Nucleus accumbens (tissue), 56 donors: ENCODE measurements at places on chromosomes 1 and 21.
A peak's percentile ranks its signal among the peaks of the same experiment; 100 is the strongest.

DNA sequence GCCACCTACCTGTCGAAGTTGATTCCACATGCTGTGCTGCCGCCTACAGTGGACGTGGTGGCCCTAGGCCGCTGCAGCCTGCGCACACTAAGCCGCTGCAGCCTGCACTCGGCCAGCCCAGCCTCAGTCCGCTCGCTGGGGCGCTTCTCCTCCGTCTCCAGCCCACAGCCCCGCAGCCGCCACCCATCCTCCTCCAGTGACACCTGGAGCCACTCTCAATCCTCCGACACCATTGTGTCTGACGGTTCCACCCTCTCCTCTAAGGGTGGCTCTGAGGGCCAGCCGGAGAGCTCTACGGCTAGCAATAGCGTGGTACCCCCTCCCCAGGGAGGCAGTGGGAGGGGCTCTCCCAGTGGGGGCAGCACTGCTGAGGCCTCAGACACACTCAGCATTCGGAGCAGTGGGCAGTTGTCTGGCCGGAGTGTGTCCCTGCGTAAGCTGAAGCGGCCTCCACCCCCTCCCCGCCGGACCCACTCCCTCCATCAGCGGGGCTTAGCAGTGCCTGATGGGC, 46.9 kb downstream of the YARS1 start:
- DNase-seq = no peak

GRCh38 chr1:172398193-172398592, 22.3 kb upstream of the C1orf105 start:
- no peak for DNase-seq

DNA sequence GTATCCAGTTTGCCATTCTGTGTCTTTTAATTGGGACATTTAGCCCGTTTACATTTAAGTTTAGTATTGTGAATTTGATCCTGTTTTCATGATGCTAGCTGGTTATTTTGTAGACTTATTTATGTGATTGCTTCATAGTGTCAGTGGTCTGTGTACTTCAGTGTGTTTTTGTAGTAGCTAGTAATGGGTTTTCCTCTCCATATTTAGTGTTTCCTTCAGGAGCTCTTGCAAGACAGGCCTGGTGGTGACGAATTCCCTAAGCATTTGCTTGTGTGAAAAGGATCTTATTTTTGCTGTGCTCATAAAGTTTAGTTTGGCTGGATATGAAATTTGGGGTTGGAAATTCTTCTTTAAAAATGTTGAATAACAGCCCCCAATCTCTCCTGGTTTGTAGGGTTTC, 69.2 kb upstream of the PDC start:
- no peak for DNase-seq

DNA sequence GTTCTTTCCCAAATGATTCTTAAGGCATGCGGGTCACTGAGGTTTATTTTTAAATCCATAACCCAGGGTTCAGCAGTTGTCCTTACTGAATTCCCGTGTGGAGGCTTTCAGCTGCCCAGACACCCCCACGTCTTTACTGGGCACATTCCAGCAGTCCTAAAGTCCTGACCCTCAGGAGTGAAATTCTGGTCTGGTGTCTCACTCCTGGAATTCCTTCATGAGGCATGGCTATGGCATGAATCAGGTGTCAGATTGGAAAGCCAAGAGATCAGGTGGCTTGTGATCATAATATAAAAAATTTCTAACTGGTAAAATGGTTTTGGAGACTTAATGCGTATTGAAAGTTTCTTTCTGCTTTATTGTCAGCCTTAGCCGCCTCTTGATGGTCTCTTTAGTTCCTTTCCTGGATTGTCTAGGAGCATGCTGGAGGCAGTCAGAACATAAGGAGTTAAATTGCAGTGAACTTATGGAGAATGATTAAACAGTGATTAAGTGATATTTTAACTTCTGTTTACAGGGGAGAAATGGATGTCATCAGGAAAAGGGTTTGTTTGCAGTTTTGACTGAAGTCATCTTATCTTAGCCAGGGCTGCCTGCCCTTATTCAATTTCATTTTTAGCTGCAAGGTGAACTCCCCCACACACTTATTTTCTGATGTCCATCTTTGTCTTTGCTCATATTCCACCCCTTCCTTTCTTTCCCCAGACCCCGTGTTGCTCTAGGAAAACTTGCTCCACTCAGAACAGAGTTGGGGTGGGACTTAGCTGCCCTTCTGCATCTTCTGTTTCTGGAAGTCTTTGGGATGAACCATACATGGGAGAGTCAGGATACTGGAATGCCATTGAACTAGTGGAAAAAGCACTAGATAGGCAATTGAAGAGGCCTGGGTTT, 25.7 kb upstream of the MACF1 start:
- no peak for DNase-seq

DNA sequence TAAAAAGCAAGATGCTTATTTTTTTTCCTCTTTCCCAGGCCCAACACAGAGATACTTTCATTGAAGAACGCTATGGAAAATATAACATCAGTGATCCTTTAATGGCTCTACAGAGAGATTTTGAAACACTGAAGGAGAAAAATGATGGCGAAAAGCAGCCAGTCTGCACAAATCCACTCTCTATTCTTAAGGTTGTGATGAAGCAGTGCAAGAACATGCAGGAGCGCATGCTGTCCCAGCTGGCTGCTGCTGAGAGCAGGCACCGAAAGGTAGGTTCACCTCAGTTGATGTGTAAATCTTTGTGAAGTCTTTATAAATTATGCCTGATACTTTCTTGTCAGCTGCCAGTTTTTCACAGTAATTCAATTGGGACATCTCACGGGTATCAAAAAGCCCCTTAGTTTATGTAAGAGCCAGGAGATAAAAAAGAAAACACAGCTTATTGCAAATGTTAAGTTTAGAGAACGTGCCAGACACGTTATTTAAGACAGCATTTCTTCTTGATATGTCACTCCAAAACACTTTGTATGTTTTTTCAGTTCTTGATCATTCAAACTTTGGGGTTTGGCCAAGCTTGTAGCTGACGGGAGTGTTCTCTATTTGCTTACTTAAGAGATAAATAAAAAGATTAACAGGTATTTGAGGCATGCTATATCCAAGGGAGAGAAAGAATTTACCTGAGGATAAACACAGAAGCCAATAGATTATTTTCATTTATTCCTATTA, 53.1 kb downstream of the CTTNBP2NL start:
- DNase-seq = no peak

DNA sequence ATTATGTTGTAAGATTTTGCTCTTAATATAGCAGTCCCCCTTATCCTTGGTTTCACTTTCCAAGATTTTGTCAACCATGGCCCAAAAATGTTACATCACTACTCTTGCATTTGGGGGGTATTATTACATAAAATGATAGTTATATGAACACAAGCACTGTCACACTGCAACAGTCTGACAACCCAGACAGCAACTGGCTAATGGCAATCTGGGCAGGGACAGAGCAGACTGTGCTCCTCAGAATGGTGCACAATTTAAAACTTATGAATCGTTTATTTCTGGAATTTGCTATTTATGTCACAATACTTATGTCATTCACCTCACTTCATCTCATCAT, 2.1 kb upstream of the IVNS1ABP start:
- DNase-seq = no peak

GRCh38 chr1:229699613-229700267, 73.7 kb downstream of the URB2 start:
- no peak for DNase-seq

GRCh38 chr1:160129046-160129445, 13.5 kb downstream of the ATP1A2 start:
- DNase-seq = no peak

- no peak for DNase-seq
These were observed 96.6 kb upstream of the RUNX1 start for GRCh38 chr21:35145626-35146233.

DNA sequence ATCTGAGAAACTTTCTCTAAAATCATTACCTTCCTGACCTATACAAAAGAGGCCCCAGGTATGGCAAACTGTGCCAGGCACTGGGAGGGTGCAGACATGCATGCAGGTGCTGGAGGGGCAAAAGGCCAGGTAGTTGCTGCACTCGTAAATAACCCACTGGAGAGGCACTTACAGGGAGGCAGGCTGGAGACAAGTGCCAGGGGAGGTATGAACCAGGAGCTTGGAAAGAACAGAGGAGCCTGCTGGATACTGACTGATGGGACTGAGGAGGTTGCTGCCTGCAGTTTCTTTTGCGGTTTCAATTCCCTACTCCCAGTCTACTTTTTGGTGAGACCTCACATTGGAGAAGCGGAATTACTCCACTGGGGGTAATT, 113.9 kb downstream of the DSCAM start:
- no peak for DNase-seq

- DNase-seq = no peak
These were observed 2.1 kb downstream of the TTC22 start for GRCh38 chr1:54798769-54799641.

- no peak for DNase-seq
These were observed 30.0 kb downstream of the PRKACB start for GRCh38 chr1:84174051-84174556.

GRCh38 chr1:227213426-227213825, 104.9 kb downstream of the CDC42BPA start:
- DNase-seq = no peak

GRCh38 chr1:245800901-245801605, 646.3 kb downstream of the KIF26B start:
- no peak for DNase-seq

DNA sequence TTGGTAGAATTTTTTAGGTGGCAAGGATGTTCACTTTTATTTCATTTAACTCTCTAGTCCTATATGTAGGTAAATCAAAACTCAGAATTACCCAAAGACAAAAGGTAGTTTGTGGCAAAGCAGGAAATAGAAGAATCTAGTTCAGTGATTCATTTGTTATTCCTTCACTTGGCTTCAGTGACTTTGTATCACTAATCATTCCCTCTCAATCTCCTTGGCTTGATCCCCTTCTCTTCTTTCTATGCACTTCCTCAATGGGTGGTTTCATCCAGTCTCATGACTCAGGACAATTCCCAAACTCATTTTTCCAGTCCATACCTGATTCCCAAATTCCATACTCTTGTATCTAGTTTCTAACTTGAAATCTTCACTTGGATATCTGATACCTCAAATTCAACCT, 64.9 kb downstream of the PRKACB start:
- DNase-seq = no peak

- peak; percentile 13 for DNase-seq
These were observed at the start of gene FHL3 for GRCh38 chr1:38005195-38006007. Gene FHL3 (minus strand): TSS chr1:38005514. CDS start chr1:37999412, 6,102 bp downstream.

DNA sequence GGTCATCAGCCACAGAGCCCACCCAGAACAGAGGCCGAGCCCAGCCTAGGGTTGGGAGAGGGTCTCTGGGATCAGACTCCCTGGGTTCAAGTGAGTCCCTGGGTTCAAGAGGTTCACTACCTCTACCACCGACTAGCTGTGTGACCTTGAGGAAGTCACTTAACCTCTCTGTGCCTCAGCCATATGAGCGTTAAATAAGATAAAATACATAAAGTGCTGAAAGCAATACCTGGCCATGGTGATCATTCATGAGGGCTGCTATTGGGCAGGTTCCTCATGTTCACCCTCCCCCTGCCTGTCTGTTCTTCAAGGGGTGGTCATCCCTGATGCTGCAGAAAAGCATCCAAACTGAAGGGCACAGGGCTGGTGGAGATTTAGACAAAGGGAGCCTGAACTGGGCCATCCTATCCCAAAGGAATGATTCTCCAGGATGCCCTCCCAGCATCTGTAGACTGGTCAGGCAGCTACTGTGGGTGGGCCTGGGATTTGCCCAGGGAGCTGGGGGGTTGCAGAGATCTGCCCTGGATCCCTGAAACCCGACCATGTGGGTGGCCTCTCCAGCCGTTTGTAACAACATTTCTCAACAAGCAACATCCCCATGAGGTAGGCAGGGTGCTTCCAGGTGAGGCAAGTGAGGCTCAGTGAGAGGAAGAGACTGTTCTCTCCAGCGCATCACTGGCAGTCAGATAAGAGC, 196.6 kb downstream of the MATN1 start:
- DNase-seq = no peak

DNA sequence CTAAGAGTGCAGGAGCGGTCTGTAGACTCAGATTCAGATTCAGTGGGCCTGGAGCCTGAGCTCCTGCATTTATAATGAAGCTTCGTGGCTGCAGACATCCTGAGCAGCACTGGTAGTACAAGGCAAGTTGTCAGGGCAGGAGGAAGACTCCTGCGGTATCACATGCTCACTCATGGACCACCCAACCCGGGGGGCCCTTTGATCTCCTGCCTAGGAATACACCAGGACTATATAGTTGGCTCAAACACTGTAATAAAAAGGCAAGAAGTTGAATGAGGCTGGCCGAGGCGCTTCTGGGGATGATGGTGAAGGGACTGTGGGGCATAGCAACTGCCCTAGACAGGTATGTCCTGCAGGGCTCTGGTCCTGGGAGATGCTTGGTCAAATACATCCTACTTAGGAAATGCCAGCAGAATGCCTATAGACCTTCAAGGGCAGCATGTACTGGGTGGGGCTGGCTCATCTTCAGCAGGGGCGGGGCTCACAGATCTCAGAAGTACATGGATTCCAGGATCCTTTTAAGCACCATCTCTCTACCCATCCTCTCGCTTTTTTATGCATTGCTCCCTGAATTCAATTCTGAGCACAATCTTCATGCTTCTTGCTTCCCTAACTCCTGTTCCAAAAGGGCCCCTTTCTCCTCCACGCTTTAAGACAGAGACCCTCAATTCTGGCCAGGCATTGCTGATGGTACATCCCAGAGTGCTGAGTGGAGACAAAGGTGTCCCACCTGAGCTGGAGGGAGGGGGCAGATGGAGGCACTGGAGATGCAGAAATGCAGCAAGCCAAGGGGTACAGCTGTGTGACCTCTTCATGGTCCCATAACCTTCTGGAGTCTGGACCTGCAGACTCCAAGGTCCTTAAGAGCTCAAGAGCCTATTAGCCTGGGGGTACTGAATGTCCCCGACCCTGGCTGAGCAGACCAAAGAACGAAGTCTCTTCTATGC, 2.1 kb upstream of the RAP1GAP start:
- no peak for DNase-seq

DNA sequence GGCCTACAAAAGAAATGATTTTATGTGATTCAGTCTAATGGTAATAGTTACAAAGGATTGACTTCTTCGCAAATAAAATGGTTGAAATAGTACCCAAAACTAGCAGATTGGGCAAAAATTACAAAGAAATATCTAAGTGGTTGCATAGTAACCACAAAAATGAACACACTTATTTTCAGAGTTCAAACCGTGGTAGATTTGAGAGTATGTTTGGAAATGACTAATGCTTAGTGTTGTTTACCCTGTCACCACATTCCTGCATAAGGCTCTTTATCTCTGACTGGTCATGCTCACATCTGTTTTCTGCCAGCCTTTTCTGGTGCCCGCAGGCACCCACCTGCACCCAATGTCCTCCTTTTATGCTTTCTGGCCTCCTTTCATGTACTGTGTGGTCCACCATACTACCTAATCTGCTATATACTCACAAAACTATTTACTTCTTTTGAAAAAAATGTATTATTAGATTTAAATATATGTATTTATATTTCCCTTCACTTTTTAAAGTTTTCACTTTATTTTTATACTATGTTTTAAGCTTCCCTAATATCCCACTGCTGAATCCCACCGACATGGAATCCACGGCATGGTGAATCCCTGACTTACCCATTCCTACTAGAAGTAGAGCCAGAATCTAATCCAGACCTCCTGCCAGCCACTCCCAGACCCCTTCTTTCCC, 30.3 kb downstream of the PTPRC start:
- DNase-seq = no peak

- no peak for DNase-seq
These were observed 166.6 kb downstream of the DYRK1A start for GRCh38 chr21:37532868-37533780.
